Psoas muscle (tissue), 8 donors: ENCODE measurements at places on chromosomes 16 and 17. TPM values are rescaled to one million over a fixed set of nuclear protein-coding genes. Genes with fewer than 3 reads are reported as not detected.

SPATA32 gene
- polyA plus RNA-seq: not detected

TEX19 gene
- 0.07 TPM for polyA plus RNA-seq

TPSD1 gene
- polyA plus RNA-seq: 0.27 TPM

MYH11 gene
- 6.1 TPM for polyA plus RNA-seq

CCL8 gene
- 0.09 TPM for polyA plus RNA-seq

ZNF652 gene
- polyA plus RNA-seq: 15.5 TPM
